ENCODE measurements at places on chromosomes 7 and 10. TPM values are rescaled to one million over a fixed set of nuclear protein-coding genes. Genes with fewer than 3 reads are reported as not detected.
A peak's percentile ranks its signal among the peaks of the same experiment; 100 is the strongest.

DNA sequence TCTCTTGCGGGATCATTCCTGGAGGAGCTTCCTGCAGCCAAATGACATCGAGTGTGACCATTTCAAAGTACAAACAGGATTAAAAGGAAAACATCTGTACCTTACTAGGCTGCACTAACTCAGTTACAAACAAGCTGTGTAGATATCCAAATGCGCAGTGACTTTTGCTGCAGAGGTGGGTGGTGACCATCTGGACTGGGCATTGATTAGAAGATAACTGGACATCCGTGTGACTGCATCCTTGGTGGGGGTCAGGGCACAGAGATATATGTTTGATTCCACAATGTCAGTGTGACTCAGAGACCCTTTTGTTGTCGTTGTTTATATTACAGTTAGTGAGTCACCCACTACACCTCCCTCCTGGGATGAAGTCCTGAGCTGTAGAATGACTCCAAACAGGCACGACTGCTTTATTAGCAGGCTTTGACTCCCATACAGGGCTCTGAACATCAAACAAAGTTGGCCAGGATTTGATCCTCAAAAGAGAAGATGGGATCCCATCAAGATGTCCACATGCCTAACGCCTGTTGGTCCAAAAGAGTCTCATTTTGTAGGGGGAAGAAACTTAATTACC is 56.7 kb upstream of the SDK1 start:
- no peak for DNase-seq

The MPLKIP gene
- 64.0 TPM for polyA plus RNA-seq

DNA sequence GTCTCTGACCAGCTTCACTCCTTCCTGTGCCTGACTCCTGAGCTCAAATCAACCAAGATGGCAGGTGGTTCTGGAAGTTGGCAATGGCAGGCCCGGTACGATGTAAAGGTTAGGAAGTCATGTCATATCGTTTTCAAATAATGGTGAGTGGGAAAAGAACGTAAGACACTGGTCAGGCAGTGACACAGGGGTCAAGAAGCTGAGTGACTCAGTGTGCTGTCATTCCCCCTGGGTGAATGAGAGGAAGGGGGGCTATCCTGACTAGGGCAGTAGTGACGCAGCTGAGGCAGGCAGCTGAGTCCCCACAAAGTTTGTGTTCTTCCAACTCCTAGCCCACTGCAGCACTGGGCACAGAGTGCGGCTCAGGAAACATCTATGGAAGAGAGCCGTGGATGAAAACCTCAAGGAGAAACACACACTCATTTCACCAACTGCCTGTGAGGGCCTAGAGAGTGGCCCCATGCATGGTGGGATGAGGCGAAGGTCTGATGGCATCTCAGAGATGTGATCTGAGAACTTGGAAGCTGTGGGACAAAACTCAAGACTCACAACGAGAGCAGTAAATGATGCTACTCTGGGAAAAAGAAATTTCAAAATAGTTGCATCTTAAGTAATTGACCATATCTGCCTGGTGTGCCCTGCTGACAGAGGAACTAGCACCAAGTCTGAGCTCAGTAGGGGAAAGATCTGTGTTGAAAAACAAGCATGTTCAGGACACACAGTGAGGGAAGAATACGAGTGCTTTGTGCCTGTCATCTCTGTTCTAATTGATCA is 23.2 kb downstream of the CREB3L2 start:
- peak; percentile 23 for DNase-seq

DNA sequence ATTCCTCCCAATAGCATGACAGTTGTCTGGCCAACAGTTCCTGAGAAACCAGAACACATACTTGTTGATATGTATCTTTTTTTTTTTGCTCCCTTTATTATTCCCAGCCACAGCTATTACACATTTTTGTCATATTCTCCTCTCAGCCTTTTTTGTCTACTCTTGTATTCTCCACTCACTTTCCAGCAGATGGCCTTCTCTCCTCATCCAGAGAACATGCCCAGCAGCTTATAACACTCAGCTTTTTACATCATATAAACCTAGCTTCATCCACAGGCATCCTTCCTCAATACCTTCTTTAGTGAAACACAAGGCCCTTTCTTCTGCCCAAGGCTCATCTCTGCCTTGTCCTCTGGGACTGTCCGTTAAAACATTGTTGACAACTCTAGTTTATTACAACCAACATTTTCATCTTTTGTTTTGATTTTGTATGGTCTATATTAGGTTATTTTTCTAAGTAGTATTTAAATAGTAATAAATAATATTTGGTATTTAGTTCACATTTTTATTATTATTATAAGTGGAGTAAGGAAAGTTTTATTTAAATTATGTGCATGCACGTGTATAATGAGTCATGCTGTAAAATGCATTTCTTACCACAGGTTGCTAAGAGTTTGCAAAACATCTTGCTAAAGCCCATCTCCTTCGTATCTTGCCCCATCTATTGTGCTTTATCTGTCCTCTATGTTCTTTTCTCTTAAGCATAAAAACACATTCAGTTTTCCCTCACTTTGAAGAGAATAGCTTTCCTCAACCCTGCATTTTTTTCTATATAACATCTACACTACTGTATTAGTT is 101.5 kb downstream of the ORC5 start:
- DNase-seq, result no peak

DNA sequence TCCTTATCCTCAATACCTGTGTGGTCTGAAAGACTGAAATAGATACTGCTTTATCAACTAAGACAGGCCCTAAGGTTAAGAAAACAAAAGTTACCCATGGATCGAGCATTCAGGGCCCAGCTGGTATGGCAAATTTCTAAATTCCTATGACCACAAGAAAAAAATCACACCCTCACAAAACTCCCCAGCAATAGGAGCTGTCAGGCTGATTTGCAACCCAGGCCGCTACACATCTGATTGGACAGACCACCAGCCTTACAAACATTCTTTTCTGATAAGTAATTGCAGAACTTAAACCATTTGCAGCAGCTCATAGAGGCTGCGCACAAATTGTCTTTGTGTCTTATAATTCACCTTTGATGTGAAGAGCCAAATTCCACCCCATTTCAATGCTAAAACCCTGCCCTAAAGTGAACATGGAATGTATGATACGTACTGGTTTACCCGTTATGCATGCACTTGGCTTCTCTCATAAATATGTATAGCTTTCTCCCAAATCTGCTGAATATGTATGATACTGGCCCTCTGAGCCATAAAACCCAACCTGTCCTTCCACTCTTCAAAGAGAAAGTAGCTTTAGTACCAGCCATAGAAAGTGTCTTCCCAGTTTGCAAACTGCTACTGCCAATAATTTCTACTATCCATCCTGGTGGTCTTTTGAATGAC is 842.5 kb downstream of the GRID1 start:
- DNase-seq, result no peak

GRCh38 chr7:39453743-39454355 is 112.4 kb upstream of the YAE1 start:
- DNase-seq, result peak; percentile 33

GRCh38 chr10:123485341-123485960 is 180.7 kb upstream of the GPR26 start:
- DNase-seq, result peak; percentile 65

The TET1 gene
- polyA plus RNA-seq, result 0.08 TPM

The FGFBP3 gene
- 0.30 TPM for polyA plus RNA-seq

- no peak for DNase-seq
Measured at GRCh38 chr10:123636598-123637325, 29.4 kb upstream of the GPR26 start.

DNA sequence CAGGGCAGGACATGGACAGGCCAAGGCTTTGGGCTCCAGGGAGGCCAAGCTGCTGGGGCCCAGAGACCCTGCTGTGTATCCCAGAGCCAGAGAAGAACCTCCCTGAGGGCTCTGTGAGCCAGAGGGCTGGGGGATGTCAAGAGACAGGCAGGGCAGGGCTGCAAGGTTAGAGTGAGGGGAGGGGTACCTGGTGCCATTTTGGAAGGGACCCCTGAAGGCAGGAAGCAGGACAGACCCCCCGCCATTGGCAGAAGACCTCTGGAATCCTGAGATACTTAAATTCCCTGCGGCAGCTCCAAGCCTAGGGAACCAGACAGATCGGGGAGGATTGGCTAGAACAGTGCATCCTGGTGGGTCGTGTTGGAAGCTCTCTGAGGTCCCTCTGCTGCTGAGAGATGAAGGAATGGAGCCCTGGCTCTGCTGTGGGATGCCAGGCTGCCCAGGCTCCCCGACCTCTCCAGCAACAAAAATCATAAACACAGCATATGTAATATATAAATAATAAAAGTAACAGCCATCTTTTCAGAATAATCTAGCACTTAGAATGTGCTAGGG is 75.0 kb downstream of the LHPP start:
- DNase-seq, result no peak

DNA sequence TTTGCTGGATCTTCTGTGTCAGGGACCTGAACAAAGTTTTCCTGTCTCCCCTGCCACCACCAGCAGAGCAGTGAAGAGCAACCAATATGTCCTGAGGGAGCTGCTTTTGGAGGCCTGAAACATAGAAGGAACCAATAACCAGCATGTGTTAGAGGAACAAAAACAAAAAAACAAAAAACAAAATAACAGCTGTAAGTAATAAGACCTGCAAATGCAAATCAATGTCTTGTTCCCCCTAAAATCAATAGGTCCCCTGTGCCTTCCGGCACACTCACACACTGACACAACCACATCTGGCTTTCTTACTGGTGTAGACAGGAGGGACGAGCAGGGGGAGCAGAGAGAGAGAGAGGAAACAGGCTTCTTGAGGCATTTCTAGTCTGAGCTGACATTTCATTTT is 94.1 kb downstream of the NRG3 start:
- DNase-seq, result no peak

The GPR158 gene
- polyA plus RNA-seq, result not detected

GRCh38 chr10:44306147-44306710 is 78.7 kb downstream of the CXCL12 start:
- no peak for DNase-seq

DNA sequence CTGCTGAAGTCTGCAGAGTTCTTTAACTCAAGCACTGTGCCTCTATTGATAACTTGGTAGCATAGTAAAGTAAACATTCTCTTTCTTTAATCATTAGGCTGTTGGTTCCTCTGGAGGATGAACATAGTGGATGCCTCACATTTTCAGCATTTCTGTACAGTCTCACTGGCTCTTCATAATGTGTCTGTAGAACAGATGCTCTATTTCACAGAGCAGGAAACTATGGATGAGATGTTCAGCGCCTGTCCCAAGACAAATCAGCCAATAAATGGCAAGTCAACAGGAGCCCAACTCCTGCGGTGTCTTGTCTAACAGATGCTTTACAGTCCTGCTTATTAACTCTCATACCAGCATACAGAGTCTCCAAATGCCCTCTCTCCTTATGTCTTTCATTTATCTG is 36.5 kb downstream of the NRBF2 start:
- no peak for DNase-seq

GRCh38 chr10:10125676-10126075 is 892.0 kb upstream of the CELF2 start:
- DNase-seq, result no peak

GRCh38 chr7:88801046-88801445 is 5.5 kb upstream of the TEX47 start:
- no peak for DNase-seq

The UPK3BL2 gene
- 0.30 TPM for polyA plus RNA-seq

DNA sequence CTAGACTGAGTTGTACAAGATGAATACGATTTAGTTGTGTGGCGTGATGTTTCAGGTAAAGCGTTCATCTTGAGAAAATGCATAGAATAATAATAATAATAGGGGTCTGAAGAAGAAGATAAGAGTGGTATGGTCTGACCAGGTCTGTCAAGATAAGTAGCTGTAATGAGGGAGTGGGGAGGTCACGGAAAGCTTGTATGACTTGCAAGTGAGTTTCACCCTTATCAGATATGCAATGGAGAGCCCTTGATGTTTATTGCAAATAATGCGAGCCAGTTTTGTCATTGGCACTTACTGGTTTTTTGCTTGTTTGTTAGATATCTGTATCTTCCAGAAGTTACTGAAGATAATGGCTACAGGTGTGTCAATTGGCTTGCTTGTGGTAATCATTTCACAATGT is 611.5 kb downstream of the CNTNAP2 start:
- no peak for DNase-seq

The TRA2A gene
- polyA plus RNA-seq, result 46.6 TPM
